Activated CD4-positive, alpha-beta T cell treated with anti-CD3 and anti-CD28 coated beads for 24 hours (primary cell): ENCODE measurements at places on chromosomes 11 and 22.

GRCh38 chr11:19777377-19778102 lies 64.9 kb downstream of the NAV2 start:
- no peak for DNase-seq

DNA sequence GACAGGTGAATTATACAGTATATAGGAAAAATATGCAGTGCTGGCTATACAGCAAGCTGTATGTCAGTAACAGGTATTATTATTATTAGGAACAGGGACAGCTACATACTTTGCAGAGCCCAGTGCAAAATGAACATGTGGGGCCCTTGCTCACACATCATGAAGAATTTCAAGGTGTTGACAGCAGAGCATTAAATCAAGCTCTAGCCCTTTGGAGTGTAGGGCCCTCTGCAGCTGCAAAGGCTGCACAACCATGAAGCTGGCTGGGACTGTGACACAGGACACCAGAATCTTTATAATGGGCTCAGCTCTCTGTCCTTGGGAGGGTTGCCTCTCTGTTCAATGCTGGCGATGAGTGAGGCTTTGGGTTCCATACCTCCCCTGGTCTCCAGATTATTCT lies 44.9 kb upstream of the DAGLA start:
- DNase-seq: no peak

DNA sequence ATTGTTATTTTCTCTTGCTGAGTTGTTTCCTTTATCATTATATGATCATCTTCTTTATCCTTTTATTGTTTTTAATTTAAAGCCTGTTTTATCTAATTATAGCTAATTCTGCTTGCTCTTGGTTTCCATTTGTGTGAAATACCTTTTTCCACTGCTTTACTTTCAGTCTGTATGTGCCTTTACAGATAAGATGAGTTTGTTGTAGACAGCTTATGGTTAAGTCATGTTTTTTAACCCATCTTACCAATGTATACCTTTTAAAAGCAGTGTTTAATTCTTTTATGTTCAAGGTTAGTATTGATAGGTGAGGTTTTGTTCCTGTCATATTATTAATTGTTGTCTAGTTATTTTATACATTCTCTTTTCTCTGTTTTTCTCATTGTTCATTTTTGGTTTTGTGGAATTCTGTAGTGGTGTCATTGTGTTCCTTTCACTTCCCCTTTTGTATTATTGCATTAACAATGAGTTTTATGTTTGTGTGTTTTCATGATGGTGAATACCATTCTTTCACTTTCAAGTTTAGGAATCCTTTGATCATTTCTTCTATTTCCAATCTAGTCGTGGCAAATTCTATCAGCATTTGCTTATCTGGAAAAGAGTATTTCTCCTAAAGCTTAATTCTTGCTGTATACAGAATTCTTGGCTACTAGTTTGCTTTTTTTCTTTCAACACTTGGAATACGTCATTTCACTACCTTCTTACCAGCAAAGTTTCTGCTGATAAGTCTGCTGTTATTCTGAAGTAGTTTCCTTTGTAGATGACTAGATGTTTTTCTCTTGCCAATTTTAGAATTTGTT lies 21.8 kb downstream of the OR5AN1 start:
- DNase-seq: no peak

- no peak for DNase-seq
These were observed 102.6 kb downstream of the GALNT18 start for GRCh38 chr11:11519184-11519583.

- no peak for DNase-seq
These were observed 22.4 kb downstream of the KIRREL3 start for GRCh38 chr11:126978165-126978564.

GRCh38 chr11:63080682-63081081 lies 63.3 kb downstream of the SLC22A24 start:
- no peak for DNase-seq

GRCh38 chr11:130209954-130210854 lies 50.6 kb downstream of the ST14 start:
- DNase-seq: no peak

DNA sequence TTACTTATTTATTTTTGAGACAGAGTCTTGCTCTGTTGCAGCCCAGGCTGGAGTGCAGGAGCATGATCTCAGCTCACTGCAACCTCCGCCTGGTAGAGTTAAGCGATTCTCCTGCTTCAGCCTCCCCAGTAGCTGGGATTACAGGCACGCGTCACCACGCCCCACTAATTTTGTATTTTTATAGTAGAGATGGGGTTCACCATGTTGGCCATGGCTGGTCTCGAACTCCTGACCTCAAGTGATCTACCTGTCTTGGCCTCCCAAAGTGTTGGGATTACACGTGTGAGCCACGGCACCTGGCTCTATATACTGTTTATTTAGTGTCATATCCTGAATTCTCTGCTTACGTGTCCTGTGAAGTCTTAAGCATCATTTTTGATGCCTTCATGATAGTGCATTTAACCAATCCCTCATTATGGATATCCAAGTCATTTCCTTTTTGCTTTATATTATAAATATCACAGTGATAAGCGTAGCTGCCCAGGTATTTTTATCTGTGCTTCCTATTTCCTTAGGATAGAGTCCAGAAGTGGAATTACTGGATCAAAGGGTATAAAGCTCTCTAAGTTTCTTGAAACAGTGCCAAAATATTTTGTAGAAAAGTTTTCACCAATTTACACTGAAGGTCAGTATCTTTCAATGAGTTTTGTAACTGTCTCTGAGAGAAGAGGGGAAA lies 871 bp upstream of the SIDT2 start:
- no peak for DNase-seq

- no peak for DNase-seq
These were observed 11.4 kb upstream of the VSIG10L2 start for GRCh38 chr11:125934473-125934872.

- no peak for DNase-seq
These were observed 35.8 kb upstream of the CBX6 start for GRCh38 chr22:38907767-38908166.

DNA sequence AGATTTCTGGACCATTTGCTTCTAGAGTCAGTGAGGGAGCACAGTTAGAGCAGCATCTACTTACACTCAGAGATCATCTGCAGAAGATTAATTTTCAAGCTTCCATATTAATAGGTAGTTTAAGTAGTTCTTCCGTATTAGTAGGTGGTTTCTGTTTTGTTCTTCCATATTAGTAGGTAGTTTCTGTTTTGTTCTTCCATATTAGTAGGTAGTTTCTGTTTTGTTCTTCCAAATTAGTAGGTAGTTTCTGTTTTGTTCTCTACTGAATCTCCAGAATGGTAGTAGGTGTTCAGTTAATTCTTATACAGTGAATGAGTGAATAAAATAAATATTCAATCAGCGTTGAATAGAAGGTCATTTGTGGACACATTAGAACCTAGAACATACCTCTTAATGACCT lies 175.7 kb downstream of the TMEM135 start:
- no peak for DNase-seq

GRCh38 chr11:33055375-33055774 lies 16.0 kb downstream of the TCP11L1 start:
- DNase-seq: no peak

DNA sequence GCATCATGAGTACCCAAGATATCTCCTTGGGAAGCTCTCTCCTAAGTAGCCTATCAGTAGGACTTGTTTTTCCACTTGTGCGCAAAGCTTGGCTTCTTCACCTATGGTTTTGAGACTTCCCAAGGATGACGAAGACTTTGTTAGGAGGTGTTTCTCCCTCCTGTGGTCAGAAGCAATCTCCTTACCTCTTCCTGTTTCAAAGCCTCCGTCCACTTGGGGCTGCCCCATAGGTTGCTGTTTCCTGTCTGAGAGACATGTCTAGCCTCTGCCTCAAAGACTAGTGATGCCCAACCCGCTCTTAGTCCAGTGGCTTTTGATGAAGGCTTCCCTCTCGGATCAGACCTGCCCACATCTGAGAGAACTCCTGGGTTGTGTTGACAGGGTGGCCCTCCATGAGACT lies 92.9 kb downstream of the TRAF6 start:
- no peak for DNase-seq

DNA sequence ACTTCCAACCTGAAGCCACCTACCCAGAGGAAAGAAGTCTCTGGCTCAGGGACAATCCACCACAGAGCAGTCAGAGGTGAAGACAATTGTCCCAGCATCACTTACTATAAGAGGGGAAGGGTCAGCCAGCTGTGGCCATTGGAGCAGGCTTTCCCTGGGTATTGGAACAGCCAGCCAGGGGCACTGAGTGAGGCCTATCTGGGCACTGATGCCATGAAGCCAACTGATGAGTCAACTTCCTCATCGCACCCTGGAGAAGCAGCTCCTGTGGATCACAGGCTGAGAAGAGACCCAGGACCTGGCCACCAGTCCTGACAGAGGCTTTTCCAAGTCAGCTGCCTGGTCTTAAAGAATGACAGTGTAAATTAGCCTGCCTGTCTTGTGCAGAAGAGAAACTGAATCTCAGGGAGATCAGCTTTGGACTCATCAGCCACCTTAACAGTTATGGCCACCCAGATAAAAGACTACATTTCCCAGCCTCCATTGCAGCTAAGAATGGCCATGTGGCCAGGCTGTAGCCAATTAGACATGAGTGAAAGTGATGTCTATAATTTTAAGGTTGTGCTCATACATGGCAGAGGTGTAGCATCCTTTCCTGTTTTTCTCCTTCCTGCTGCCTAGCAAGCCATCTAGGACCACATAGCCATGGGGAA lies 19.0 kb downstream of the CHST1 start:
- no peak for DNase-seq

DNA sequence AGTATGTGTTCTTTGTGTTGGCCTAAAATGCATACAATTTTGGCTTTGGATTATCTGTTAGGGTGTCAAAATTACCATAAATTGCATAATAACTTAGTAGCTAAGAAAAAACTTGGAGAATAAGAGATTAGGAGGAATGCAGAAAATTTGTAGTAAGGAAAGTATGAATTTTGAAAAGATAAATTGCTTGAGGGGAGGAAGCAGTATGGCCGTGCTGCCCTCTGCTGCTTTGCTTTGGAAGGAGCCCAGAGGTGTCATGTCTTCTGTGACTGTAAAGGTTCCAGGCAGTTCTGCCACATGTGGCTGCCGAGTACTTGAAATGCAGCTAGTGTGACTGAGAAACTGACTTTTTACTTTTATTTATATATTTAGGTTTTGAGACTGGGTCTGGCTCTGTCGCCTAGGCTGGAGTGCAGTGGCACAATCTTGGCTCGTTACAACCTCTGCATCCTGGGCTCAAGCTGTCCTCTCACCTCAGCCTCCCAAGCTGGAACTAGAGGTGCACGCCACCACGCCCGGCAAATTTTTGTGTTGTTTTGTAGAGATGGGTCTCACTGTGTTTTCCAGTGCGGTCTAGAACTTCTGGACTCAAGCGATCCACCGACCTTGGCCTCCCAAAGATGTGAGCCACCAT lies 1.8 kb downstream of the ADSL start:
- peak; percentile 43 for DNase-seq

- no peak for DNase-seq
These were observed 311.0 kb downstream of the BUD13 start for GRCh38 chr11:116461789-116462188.

- no peak for DNase-seq
These were observed 29.7 kb upstream of the DDX6 start for GRCh38 chr11:118820412-118821357.

DNA sequence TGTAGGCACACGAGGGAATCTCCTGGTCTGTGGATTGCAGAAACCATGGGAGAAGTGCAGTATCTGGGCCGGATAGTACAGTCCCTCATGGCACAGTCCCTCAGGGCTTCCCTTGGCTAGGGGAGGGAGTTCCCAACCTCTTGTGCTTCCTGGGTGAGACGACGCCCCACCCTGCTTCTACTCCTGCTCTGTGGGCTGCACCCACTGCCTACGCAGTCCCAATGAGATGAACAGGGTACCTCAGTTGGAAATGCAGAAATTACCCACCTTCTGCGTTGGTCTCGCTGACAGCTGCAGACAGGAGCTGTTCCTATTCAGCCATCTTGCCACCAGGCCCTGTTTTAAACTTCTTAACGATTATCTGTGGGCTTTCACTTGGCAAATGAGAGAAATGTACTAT lies 157.2 kb upstream of the CARD18 start:
- DNase-seq: no peak

DNA sequence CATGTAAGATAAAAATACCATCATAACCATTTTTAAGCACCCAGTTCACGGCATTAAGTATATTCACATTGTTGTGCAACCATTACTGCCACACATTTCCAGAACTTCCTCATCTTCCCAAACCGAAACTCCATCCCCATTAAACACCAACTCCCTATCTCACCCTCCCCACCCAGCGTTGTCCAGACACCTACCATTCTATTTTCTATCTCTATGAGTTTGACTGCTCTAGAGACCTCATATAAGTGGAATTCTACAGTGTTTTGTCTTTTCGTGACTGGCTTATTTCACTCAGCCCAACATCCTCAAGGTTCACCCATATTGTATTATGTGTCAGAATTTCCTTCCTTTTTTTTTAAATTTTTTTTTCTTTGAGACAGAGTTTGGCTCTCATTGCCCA lies 45.2 kb downstream of the PPFIA1 start:
- no peak for DNase-seq

- DNase-seq: no peak
These were observed 55.9 kb downstream of the LRRC32 start for GRCh38 chr11:76614471-76615179.

DNA sequence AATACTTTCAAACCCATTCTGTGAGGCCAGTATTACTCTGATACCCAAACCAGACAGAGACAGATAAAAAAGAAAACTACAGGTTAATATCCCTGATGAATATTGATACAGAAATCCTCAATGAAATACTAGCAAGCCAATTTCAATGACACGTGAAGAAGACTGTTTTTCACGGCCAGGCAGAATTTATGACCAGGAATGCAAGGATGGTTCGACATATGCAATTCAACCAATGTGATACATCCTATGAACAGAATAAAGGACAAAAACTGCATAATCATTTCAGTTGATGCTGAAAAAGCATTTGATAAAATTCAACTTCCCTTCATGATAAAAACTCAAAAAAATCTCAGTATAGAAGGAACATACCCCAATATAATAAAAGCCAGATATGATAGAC lies 44.5 kb downstream of the SLC22A24 start:
- DNase-seq: no peak

GRCh38 chr22:43714104-43714503 lies 98.0 kb downstream of the EFCAB6 start:
- no peak for DNase-seq

DNA sequence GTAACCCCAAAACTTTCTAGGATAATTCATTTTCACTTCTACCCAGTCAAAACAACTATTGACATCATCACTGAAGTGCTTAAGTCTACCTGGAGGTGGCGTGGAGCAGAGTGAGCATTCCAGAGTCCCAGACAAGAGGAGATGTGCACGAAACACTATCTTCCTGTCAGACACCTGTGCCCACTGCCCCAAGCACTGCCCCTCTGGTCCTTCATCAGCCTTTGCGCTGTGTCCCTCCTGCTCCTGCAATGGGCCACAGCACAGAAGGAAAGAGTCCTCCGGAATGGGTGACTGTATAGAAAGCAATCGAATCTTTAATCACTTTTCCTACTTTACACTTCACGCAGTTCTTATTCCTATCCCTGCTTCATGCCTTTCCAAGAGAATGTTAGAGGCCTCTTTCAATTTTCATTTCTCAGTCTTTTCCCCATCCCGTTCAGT lies 512 bp upstream of the GRIA4 start:
- DNase-seq: no peak

DNA sequence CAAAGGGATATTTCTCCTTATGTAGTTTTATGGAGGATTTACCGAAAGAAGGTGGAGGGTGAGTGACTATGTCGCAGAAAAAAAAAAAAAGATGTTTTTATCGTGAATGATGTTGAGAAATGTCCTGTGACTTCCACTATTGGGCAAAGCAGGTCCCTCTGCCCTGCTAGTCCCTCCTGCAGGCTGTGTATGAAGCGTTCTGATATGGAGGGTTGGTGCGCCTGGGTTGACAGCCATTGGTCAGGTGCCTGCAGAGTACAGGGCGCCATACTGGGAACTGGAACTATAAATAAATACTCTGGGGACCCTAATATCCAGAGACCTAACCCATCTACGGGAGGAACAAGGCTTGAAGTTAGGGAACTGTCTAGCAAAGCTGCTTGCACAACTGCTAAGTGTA lies 1.5 kb downstream of the IL17RA start:
- DNase-seq: no peak
